ENCODE measurements at places on chromosomes 6 and 20.

- DNase-seq, result no peak
These were observed 578.3 kb downstream of the HAO1 start for GRCh38 chr20:7361931-7362330.

- DNase-seq, result no peak
These were observed 29.5 kb upstream of the FBXO9 start for GRCh38 chr6:53035549-53036213.

GRCh38 chr6:160417146-160417545 lies 69.0 kb downstream of the SLC22A3 start:
- DNase-seq, result no peak

DNA sequence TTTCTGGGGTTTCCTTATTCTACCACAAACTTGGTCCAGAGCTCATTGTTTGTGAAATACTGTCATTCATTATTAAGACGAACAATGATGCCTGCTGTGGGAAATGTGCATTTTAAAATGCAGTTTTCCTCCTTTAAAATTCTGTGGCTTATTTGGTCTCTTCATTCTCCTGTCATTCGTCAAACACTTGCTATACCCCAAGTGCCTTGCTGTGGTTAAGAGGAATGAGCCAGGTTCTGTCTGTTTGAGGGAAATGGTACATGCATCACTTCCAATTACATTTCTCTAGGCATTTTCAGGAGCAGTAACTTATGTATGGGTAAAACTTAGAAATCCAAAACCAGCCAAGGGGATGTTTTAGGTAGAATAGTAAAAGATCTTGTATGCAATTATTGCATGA lies 1087.7 kb downstream of the KIF16B start:
- DNase-seq, result no peak

DNA sequence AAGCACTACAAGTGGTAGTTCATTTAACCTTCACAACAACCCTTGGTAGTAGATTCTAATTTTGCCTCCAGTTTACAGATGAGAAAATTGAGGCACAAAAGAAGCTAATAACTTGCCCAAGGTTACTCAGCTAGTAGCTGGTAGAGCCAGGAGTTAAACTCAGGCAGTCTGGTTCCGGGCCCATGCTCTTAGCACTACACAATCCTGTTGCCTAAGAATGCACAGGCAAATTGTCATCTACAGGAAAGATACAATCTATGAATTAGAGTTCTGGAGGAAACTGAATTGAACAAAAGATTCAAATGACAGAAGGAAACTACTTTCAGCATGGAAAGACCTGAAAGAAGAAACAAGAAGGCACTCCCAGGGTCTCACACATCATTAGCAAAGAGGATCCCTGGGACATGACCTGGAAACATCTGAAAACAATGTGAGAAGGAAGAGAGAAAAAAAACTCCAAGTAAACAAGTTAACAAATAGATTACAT lies 56.8 kb downstream of the ZHX3 start:
- DNase-seq, result no peak

GRCh38 chr20:55057779-55058415 lies 582.5 kb downstream of the DOK5 start:
- DNase-seq, result no peak

GRCh38 chr20:36349384-36350170 lies 43.4 kb downstream of the DLGAP4 start:
- DNase-seq, result no peak

DNA sequence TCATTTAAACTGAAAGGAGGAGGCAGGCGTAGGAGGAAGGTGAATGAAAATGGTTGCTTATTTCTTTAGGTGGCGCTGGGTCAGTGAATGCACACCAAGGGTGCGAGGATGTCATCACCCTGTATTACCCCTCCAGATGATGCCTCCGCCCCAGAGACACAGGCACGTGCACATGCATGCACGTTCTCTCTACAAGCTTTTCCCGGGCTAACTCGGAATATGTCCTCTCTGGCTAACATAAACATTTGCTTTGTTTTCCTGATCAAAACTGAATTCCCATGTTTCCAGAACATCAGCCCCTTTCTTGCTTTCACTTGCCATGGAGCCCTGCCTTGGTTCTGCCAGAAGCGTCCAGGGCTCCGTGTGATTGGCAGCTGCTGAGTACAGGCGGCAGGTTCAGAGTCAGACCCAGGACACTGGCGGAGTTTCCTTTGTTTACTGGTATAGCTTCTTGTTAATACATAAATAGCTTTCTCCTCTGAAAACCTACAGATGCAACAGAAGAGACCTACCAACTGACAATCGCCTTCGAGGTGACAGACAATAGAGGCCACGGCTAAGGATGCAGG lies 131.2 kb upstream of the RPS6KA2 start:
- DNase-seq, result no peak

DNA sequence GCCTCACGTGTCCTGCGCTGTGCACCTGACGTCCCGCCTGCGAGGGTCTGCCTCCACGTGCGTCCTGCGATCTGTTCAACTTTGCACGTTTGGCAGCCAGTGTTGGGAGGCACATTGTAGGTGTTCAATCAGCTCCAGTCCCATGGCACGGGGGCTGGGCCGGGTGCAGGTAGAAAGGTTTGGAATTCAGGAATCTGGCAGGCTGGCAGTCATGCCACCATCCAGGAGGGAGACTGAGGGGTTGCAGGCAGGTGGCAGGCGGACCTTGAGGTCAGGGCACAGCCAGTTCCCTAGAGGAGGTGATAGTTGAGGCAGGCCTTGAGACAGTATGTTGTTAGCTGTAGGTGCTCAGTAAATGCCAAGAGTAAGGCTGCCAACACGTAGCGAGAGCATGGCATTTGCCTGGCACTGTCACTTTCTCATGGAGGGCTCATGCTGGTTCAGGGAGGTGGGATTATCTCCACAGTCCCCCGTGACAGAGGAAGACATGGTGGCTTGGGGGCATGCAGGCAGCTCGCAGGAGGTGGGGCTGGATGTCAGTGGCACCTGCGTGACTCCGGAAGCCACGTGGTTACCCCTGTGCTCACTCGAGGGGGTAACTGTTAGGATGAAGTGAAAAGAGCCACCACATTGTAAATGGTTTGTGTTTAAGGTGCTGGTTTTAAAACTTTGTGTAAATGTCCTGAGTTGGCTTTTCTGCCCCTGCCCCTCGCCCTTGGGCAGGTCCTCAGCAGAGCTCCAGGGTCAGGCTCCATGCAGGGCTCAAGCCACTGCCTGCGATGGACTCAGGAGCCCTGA lies 111.8 kb upstream of the FRMD1 start:
- no peak for DNase-seq

DNA sequence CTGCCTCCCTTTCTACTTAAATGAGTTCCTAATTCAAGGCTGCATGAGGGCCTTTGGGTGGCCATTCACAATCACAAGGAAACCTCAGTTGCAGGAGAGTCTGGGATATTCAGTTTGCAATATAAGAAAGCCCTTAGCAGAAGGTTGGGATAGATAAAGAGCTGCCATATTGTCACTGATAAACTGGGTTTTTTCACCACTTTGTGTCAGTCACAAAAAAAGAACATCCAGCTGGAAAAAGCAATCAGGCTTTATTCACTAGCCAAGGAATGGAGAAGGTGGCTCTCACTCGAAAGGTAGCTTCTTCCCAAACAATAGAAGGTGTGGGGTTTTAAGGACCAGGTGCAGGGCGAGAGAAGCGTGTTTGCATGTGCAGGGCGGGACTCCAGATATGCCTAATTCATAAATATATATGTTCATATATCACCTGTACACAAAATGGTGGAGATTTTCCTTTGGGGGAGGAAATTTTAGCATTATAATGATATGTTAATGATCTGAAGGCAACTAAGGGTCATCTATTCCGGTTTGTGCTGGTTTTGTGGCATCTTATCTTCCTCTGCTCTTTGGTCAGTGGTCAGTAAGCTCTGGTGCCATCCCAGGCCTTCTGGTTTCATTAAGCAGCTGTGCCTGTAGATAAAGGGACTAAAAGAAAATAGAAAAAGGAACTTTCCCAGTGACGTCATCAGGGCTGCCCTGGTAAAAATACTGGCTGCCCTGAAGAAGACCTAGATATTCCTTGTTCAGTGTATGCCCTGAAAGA lies 97.1 kb upstream of the IYD start:
- DNase-seq, result no peak

DNA sequence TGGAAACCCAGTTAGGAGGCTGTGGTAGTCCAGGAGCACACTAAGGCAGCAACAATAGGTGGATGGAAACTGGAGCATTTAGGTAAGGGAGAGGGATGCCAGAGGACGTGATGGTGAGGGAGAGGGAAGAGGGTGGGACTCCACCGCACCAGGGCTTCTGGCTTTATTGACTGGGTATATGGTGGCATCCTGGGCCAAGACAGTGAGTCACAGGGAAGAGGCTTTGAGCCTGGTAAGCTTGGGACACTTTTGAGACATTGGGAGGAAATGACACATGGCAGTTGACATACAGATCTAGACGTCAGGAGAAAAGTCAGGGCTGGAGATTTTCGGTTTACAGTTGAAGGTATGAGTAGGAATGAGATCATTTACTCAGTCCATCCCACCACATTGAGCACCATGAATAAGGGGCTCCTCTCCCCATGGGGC lies 14.9 kb downstream of the NT5E start:
- no peak for DNase-seq

- no peak for DNase-seq
These were observed 116.4 kb upstream of the SGK1 start for GRCh38 chr6:134434019-134434942.

DNA sequence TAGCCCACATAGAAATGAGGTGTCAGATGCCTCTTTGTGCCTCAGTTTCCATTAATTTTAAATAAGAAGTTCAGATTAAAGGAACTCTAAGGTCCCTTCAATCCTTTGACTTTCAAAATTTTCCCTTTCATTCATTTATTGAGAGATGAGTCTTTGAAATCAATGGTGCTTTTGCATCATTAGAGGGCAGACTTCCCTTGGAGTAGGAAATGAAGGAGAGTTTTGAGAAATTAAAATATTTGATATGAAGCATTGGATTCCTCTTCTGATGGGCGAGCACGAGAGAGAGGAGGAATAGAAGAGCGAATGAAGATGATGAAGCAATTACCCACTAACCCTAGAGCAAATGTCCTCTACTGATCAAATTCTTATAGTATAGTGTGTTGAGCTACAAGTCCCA lies 105.7 kb downstream of the EDN1 start:
- DNase-seq, result no peak

DNA sequence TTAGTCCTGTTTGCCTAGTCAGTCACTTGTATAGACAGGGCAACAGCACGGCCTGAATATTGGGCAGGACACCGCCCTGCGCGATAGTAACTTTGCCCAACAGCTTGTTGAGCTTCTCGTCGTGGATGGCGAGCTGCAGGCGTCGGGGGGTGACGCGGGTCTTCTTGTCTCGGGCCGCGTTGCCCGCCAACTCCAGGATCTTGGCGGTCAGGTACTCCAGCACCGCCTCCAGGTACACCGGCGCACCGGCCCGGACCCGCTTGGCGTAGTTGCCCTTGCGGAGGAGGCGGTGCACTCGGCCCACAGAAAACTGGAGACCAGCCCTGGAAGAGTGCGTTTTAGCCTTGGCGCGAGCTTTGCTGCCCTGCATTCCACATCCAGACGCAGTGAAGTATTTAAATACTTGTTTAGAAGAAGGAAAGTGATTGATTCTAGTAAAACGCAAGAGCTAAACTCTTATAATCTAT lies 92.8 kb upstream of the BTN3A2 start:
- peak; percentile 4 for DNase-seq

DNA sequence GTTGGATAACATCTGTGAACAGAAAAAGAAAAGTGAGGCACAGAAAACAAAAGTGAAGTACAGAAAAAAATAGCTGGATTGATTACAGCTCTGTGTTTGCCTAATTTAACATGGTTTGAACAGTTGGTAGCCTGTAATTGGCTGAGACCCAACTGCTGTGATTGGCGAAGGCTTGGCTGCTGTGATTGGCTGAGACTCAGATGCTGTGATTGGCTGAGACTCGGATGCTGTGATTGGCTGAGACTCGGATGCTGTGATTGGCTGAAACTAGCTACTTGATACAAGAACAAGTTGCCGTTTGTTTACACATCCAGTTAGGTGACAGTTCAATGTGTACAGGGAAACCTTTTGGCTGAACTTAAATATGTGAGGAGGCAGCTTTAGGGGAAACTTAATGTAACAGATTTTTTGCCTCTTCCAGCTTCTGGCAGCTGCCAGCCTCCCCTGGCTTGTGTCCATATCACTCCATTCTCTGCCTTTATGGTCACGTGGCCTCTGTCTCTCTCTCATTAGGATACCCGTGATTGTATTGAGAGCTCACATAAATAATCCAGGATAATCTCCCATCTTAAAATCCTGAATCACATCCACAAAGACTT lies 223.4 kb upstream of the FOXA2 start:
- no peak for DNase-seq

DNA sequence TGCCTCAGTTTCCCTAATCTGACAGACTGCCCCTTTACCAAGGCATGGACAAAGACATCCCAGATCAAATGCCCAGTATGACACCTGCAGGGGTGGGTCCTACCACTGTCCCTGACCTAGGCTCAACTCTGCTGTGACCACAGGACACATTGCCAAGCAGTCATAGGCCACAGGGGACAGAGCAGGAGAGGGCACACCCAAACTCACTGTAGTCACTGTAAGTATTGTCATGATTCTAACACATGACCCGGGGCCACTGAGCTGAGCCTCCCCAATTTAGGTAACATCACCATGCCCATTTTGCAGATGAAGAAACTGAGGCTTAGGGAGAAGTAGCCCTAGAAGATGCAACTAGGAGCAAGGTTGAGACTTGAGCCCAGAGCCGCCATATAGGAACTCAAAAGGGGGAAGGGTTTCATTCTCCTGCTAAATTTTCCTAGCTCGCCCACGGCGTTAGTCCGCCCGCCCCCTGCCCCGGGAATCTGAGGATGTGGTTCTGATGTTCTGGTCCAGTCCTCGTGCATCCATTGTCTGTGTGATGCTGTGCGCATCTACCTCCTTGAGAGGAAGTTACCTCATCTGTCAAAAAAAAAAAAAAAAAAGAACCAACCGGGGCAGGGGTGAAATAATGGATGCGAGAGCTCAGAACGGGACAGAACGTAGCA lies 44.8 kb downstream of the PMEPA1 start:
- DNase-seq, result no peak

DNA sequence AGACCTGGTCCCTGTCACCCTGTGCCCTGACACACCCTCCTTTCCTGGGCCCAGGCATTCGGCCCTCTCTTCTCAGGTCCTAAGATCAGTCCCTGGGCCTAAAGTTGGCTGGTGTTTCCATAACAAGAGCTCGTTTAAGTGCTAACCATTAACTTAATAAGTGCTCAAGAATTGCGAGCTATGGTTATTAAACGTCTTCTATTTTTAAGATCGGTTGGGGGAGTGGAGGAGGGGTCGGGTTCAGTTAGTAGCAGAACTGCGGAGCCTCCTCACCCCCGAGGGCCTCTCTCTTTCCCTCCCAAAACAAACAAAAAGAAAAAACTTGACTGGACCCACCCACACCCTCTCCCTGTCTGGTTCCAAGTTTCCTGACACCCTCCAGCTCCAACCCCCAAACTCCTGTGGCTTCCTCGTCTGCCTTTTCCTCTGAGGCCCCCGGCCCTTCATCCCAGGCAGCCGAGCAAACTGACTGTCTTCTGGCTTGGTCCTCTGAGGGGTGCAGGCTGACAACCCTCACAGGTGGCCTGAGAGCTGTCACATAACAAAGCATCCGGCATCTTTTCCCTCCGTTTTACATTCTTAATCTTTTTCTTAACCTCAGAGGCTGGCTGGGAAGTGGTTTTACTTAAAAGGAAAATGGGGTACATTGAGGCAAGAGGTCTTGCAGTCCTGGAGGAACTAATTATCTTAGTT lies 2.0 kb downstream of the STK35 start:
- DNase-seq, result no peak

- no peak for DNase-seq
These were observed 174.9 kb downstream of the HS3ST5 start for GRCh38 chr6:114167583-114168576.

- DNase-seq, result no peak
These were observed 39.5 kb downstream of the MYH7B start for GRCh38 chr20:34995192-34995591.

Measured in activated CD8-positive, alpha-beta memory T cell treated with anti-CD3 and anti-CD28 coated beads for 1 hour (primary cell).